ENCODE measurements at places on chromosomes 1 and 21.
A peak's percentile ranks its signal among the peaks of the same experiment; 100 is the strongest.

DNA sequence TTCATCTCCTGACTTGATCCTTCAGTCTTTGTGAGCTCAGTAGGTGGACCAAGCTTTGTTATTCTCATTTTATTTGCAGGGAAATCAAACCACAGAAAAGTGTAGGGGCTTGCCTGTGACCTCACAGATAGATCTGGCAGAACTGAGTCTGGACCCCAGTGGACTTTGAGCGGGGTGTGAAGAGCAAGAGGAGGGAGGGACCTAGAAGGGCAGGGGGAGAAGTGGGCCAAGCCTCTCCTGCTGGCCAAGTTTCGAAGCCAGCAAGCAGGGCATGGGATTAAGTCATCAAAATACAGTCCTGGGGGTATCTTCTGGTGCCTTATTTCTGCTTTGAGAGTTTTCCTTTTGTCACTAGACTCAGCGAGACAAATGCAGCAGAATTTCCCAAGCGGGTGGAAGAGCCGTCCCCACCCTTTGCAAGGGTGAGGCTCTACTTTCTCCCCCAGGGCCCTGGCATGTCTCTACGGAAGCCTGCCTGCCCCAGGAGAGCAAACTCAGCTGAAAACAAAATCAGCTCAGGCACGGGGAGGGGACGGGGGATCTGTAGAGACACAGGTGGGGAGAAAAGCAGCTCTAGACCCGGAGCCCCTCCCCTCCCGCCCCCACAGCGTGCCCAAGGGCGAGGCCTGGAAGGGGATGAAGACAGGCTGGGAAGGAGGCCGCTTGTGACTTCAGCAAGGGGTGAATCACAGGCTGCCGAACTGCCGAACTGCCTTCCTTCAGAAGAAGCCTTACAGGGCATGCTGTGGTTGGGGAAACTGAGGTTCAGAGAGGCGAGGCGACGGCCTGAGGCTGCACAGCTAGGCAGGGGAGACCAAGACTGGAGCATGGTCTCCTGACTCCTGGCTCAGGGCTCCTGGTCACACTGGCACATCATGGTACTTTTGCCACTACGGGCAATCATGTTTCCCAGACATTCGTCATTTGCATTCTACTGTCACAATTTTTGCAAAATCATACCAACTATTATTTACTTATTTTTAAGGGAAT, 19.2 kb downstream of the PKP1 start:
- peak; percentile 51 for DNase-seq

DNA sequence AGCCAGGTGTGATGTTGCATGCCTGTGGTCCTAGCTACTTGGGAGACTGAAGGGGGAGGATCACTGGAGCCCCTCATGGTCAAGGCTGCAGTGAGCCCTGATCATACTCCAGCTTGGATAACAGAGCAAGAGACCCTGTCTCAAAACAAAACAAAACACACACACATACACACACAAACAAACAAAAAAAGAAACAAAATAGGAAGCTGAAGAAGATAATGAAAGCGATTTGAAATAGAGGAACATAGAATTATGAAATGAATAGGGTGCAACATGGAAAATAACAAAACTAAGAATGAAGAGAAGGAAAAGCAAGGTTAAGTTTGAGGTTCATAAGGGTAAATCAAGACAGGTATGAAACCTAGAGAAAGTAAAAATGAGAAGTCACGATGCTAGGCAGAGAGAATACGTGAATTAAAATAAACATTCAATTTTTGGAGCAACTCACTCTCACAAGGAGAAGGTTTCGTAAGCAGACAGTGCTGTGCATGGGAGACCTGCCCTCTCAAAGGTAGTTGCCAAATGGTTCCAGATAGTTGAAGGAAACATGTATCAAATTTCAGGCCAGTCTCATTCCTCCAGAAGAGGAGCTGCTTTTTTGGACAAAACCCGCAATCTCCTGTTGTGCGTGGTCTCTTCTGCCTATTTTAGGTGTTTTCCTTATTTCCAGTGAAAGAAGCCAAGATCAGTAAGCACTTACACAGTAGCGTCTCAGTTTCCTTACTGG, 3.3 kb downstream of the CD46 start:
- no peak for DNase-seq

GRCh38 chr21:25964015-25964414, 206.6 kb downstream of the APP start:
- DNase-seq: no peak

GRCh38 chr1:111989531-111990025, at the start of gene KCND3:
Gene KCND3 (minus strand): TSS chr1:111989668.
- DNase-seq: peak; percentile 66

GRCh38 chr1:93028542-93028941, 50.5 kb upstream of the MTF2 start:
- DNase-seq: no peak

DNA sequence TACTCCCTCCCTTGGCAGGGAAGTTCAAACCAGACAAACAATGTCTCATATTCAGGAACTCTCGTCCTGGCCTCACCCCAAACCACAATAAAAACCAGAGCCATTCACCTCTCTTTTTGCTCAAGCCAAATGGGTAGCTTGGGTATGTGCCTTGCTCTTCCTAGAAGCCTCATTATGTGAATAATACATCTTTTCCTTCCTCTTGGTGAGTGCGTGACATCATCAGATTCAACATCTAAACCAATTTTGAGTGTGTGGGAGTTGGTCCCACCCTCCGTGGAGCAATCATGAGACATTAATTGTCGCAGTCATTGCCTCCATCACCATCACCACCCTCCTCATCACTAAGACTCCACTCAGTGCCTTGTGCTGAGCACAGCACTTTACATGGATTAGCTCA, 482.9 kb downstream of the PTPRU start:
- peak; percentile 72 for DNase-seq

DNA sequence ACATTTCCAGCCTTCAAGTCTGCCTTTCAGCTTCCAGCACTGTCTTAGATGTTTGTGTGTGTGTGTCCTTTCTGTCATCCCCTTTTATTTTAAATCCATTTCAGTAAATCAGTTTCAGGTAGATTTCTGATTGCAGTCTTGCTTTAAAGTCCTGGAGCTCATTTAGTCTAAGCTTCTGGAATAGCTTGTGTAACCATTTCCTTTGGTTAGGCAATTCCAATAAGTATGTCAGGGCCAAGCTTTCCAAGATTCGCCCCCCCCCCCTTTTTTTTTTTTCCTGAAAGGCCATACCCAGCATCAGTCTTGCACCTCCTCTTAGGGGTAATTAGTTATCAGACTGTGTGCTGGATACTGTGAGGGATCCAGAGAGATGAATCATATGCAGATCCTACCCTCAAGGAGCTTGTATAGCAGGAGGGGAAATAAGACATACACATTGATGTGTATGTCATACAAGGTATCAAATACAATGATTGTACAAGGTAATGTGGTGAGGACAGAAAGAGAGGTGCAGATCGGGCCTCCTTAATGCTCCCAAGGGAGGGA, 41.3 kb downstream of the NFYC start:
- DNase-seq: no peak

DNA sequence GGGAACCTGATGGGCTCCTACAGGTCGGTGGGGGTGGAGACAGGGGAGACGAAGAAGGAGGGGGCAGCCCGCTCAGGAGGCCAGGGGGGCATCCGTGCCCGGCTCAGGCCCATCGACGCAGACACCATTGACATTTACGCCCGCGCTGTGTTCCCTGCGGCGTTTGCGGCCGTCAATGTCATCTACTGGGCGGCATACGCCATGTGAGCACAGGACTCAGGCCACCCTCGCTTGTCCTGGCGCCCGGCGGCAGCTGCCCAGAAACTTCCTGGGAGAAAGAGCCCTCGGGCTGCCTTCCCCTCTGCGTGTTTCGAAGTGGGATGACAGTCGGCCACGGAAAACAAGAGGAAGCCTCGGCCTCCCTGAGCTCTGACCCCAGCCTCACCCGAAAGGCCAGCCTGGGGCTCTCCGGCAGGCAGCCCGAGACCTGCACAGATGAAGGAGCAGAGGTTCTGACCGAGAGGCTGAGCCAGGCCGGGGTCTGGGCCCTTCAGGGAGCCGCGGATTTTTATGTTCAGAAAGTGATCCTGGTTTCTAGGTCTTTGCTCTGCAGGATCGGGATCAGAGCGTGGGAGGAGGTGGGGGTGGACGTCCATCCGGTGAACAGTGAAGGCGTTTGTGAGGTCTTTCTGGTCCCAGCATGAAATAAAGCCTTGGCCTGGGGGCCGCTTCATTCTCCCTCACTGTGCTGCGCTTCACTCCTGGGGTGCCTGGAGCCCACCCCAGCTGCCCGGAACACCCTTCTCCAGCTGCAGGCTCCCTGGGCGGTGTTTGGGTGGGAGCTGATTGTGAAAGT, 11.1 kb downstream of the GABRD start:
- no peak for DNase-seq

- no peak for DNase-seq
These were observed 2.3 kb downstream of the EDN2 start for GRCh38 chr1:41482001-41482765.
